ENCODE measurements at places on chromosomes 6 and 20.
A peak's percentile ranks its signal among the peaks of the same experiment; 100 is the strongest.

DNA sequence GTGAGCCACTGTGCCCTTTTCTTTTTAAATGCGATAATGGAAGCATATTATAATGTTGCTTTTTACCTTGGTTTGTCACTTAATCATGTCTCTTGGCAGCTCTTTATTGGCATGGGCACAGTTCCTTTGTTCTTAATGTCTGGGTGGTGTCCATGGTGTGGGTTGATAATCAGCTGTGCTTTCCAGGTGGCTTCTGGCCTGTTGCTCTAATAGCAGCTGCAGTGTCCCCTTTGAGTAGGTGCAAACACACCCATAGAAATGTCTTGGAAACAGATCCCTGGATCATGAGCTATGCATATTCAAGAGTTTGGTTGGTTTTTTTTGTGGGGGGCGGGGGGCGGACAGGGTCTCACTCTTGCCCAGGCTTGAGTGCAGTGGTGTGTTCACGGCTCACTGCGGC, 29.9 kb downstream of the EFCAB8 start:
- DNase-seq = no peak

DNA sequence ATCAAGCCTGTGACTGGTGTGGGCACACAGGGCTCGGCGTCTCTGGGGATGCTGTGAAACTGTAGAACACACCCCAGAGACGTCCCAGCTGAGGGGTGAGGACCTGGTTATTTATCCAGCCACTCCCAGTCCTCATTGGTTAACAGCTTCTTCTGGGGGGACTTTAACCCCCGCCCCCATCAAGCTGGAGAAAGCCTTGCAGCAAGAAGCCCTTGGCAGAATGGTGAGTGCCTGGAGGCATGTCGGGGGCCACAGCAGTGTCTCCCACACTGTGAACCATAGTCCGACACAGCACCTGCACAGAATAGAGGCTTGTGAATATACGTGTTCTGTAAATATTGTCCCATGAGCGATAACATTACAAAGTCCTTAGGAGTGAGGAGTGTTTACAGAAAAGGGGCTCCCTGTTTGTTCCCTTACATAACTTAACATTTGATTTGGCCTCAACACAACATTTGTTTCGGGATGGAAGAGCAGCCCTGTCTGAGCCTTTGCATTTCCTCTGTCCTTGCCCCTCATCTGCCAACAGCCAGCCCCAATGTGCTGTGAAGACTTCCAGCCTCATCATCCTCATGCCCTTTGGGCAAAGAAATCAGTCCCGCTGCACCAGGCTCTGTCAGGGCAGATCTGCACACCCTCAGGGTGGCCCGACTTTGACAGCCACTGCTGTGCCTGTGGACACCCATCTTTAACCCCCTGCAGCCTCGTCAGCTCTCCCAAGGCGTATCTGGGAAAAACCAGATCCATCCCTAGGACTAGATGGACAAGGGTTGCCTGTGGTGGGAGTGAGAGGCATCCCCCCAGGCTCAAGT, 2.2 kb upstream of the RRBP1 start:
- no peak for DNase-seq

GRCh38 chr20:11654766-11655165, 262.9 kb upstream of the BTBD3 start:
- no peak for DNase-seq

DNA sequence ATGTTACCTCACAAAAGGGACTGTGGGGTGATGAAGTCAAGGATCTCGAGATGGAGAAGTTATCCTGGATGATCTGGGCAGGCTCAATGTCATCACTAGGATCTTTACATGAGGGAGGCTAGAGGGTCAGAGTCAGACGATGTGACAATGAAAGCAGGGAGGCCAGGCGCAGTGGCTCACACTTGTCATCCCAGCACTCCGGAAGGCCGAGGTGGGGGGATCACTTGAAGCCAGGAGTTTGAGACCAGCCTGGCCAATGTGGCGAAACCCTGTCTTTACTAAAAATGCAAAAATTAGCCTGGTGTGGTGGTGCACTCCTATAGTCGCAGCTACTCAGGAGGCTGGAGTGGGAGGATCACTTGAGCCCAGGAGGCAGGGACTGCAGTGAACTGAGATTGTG, 68.8 kb downstream of the TTLL2 start:
- DNase-seq = no peak

GRCh38 chr6:15244620-15245360, 1.1 kb upstream of the JARID2 start:
- peak; percentile 82 for DNase-seq

DNA sequence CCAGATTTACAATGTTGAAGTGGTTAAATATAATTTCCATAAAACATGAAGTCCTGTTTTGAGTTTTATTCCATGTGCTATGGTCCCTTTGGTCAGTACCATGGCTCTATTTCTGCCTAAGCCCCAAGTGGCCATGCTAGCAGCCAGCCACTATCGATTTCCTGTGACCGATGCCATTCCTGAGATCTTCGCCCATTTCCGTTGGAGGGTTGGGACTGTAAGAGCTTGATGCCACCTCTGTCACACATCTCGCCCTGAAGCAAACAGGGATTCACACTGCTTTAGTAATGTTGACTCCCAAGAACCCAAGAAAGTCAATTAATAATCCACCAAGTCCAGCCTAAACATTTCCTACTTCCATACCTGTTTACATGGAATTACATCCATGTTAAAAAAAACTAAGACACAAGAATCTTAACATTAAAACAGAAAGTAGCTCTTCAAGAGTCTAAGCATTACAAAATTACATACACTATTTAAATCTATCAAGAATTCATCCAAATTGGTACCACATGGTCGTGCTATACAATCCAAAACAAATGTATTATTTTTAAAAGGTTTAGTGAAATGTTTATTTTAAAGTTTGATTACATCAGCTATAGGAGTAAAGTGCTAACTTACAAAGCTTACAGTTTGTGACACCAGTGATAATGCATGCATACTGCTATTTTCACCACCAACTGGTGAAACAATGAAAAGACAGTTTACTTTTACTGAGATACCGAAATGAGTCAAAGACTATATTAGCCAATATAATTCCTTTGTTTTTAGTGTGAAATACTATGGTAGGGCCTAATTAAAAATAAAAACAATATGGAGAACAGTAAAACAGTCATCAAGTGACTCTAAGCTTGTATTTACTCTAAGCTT, 2.5 kb downstream of the RBM39 start:
- no peak for DNase-seq

DNA sequence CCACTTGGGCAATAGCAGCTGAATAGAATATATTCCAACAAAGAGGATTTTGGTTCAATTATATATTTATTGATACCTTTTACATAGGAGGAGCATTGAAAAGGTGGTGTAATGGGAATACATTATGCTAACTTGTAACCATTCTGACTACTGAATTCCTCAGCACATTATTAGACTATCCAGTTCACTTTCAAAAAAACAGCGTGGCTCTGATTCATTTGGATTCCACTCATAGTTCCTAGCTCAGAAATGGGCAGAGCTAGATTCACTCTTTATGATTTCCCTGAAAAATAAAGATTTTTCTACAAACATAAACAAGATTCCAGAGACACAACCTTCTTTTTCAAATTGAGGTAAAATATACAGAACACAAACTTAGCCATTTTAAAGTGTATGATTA, 9.2 kb upstream of the TRERF1 start:
- no peak for DNase-seq

GRCh38 chr6:37283268-37283667, 25.3 kb upstream of the TMEM217 start:
- no peak for DNase-seq

DNA sequence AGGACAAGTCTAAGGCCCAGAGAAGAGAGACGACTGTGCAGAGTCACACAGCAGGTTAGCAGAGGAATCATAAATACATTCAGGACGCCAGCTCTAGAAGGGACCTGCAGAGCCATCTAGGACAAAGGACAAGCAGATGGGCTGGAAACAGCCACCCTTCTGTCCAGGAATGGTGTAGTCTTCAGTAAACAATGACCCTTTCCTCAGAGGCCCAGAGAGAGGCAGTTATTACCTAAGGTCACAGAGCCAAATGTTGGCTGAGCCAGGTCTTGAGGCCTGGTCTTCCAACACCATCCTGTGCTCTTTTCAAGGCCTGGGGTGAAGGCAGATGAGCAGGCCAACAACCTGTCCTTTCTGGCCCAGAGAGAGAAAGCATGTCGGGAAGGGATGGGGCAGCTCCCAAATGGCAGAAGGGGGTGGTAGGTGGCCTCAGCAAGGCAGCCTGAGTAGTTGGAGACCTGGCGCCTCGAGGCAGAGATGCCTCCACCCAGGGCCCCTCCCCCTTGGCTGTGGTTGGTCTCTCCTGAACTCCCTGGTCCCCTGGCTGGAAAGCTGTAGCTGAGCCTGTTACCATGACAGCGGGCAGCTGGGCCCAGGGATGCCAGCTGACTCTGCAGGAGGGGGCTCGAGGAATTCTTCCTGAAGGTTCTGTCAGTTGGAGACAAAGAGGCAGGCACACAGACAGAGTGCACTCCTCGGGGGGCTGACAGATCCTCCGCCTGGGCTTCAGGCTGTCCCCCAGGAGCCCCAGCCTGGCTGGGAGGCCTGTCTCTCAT, 24.8 kb downstream of the EPB41L1 start:
- DNase-seq = no peak

DNA sequence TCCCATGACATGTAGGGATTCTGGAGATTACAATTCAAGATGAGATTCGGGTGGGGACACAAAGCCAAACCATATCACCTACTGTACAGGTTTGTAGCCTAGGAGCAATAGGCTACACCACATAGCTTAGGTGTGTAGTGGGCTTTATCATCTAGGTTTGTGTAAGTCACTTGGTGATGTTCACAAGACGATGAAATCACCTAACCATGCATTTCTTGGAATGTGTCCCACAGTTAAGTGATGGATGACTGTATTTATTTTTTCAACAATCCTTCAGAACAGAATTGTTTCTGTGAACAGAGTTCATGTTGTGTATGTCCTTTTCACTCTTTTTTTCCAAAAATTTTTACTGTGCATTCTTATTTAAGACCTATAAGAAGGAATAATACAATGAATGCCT, 76.1 kb downstream of the DTD1 start:
- DNase-seq = no peak

DNA sequence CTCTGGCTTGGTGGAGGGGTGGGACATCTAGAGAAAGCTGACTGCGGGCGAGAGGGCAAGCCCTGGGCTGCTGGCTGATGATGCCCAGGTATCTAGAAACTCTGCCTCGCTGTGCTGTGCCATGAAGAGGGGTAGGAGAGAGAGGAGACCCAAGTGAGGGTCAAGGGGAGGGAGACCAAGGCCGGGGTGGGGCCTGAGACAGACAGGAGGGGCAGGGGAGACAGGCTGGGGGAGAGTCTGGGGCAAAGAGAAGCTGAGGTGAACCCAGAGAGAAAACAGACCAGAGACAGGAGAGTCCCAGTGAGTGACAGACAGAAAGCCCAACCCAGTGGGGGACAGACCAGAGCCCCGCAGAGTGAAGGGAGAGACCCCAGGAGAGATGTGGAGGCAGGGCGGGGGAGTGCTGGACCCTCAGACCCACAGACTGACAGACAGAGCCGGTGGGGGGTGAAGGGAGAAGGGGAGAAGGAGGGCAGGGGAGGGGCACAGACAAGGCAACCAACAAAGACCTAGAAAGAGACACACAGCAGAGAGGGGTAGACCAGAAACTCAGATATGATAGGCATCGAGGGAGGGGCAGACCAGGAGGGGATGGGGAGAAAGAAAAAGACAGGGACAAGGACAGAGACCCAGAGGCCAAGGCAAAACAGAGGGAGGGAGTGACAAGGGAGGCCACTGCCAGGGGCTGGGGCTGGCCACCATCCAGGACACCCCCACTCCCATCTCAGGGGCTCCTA, 5.9 kb downstream of the TEAD3 start:
- no peak for DNase-seq

- DNase-seq = no peak
These were observed 353.7 kb downstream of the GRIK2 start for GRCh38 chr6:101747160-101747559.

DNA sequence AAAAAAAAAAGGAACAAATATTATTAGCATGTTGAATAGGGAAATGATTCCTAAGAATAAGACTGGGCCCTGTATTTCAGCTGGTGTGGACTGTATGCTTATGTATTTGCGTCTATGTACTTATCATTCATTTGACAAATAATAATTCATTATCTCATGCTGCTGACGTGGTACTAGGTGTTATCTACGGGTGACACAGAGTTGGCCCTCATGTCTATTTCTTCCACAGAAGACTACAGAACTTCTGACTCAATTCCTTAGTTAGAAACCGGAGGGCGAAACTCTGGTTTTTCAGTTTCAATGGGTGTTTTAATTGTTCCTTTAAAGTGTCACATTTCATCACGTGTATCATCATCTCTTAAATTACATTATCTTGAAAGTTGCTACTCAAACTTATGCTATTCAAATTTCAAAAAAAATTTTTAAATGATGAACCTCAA, 305.9 kb downstream of the CLIC5 start:
- DNase-seq = no peak

DNA sequence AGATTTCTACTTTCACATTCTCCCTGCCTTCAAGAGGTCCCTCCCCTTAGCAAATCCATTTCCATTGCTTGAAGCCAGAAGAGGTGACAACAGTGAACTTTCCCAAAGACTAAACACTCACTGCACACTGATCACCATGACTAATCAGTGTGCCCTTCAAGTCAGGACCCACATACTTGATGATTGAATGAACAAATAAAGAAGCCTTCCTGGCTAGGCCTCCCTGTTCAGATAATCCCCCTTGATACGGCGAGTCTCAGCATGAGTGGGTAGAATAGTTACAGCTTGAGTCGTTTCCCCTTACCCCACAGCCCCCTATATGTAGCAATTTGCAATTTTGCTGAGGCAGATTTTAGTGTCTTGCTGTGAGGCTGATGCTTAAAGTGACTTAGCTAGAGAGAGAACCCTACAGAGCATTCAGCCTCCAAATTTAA, 102.2 kb downstream of the UNC5CL start:
- DNase-seq = no peak

Measured in upper lobe of left lung (tissue), 6 donors.